ENCODE measurements at places on chromosomes 2 and 18.

- DNase-seq, result no peak
Measured at GRCh38 chr2:179538406-179539123, 273.9 kb upstream of the SESTD1 start.

- DNase-seq, result no peak
Measured at GRCh38 chr18:2958819-2959298, 54.1 kb downstream of the LPIN2 start.

GRCh38 chr2:202221873-202222272 is 16.5 kb downstream of the SUMO1 start:
- peak; percentile 17 for DNase-seq

GRCh38 chr2:207241198-207241597 is 75.5 kb upstream of the KLF7 start:
- DNase-seq, result peak; percentile 70

- peak; percentile 49 for DNase-seq
Measured at GRCh38 chr2:95056461-95057459, 31.3 kb downstream of the MAL start.

DNA sequence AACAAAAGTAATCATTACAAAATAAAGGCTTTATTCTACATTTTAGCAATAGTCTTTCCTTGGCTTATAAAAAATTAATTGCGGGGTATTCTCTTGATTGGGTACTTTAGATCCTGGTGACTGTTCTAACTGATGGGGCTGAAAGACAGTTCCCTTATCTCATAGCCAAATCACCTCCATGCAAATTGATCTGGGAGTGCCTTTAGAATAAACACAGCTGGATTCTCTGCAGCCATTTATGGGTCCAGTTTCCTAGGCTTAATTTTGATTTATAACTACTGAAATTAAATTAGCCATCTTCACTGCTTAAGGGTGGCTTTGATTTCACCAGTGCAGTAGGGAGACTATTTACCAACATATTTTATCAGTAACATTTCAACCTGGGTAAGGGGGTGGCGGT is 337.1 kb downstream of the NRXN1 start:
- no peak for DNase-seq

DNA sequence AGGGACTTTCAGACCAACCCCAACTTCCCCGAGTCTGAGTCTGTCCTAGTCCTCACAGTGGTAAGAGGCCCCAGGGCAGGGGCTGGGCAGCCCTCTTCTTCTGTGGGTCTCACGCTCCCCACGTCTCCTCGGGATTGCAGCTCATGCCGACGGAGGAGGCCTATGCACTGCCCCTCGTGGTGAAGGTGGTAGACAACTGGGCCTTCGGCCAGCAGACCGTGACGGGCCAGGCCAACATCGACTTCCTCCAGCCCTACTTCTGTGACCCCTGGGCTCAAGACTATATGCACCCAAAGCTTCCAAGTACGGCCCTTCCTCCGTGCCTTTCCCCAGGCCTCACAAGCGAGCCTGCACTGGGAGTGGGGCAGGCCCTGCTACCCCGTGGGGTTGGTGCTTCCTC is 44.3 kb downstream of the LMAN2L start:
- no peak for DNase-seq

DNA sequence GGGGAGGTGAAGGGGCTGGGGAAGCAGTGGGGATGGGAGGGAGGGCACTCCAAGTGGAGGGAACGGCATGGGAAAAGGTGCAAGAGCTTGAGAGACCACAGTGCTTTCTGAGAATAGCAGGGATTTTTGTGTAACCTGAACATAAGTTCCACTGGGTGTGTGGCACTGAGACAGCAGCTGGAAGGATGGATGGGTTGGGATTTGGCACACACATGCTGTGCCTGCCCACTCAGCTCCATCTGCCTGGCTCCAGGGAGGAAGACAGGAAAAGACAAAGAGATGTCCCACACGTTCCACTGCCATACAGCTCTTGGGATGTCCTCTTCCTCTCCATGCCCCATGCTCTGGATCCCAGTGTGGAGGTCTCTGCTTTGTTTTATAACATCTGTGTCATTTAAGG is 114.1 kb upstream of the TEX51 start:
- DNase-seq, result no peak

DNA sequence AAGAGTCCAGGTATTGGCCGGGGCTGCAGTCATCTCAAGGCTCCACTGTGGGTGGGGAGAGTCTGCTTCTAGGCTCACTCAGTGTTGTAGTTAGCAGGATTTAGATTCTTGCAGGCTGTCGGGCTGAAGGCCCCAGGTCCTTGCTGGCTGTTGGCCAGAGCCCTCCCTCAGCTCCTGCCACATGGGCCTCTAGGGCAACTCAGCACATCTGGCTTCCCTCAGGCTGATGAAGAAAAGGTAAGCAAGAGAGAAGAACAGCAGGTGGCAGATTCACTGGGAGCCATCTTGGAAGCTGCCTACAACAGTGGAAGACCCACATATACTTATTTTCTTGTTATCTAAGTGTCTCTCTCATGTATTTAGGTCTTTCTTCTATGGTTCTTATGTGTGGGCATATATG is 4.3 kb downstream of the MRPS9 start:
- no peak for DNase-seq

DNA sequence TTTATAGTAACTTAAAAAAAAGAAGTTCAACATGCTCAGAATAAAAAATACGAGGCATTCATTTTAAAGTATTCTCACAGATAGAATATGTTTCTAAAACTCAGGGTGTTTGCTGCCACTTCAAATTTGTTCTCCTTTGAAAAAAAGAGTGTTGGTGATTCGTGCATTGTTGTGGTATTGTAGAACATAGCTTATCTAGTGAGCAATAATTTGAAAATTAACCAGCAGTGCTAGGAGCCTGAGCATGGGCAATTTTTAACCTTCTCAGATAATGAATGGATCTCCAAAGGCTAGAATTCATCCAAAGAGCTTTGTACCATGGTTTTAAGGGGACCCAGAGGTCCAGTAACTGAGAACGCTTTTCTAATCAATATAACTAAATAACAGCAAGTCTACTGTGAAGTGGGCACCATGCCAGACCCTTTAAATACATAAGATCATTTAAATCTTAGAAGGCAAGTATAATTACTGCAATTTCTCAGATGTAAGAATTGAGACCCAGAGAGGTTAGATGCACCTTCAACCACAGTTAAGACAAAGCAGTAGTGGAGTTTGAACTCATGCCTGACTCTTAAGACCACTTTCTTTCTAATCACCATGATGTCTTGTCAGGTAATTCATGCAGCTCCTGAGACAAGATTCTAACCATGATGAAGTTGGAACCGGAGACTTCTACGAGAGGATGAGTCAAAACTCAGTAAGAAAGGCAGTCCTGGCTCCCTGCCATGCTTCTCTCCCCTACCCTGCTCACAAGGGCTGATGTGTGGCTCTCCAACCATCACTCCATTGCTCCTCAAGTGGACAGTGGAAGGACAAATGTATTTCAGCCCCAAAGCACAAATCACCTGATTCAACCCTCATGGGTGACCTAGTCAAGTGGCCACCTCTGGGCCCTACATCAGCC is 3.4 kb downstream of the CYRIA start:
- peak; percentile 88 for DNase-seq

- no peak for DNase-seq
Measured at GRCh38 chr2:127707890-127708648, 6.8 kb downstream of the SFT2D3 start.

GRCh38 chr2:196059491-196059960 is 9.1 kb downstream of the DNAH7 start:
- DNase-seq, result no peak

Data from RCC 7860 (cell line).